ENCODE measurements at places on chromosomes 2 and 18.

DNA sequence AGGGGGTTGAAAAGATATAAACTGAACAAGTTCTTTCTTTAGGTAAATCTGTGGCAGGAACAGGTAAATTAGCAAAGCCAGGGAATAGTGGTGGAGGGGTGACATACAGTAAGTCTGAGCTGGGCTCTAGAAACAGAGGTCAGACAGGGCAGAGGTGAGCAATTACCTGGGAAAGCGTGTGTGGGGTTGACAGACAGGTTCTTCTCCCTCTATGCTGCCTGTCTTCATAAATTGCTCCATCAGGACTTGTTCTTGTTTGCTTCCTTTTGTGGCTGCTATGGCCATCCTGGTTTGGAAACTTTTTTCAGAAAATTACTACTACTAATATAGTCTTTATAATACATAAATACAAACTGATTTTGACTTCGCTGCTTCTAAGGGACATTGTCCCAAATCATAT lies 3.4 kb upstream of the ANKRD12 start:
- DNase-seq: no peak

GRCh38 chr18:14933964-14934363 lies 186.0 kb downstream of the ANKRD30B start:
- no peak for DNase-seq

DNA sequence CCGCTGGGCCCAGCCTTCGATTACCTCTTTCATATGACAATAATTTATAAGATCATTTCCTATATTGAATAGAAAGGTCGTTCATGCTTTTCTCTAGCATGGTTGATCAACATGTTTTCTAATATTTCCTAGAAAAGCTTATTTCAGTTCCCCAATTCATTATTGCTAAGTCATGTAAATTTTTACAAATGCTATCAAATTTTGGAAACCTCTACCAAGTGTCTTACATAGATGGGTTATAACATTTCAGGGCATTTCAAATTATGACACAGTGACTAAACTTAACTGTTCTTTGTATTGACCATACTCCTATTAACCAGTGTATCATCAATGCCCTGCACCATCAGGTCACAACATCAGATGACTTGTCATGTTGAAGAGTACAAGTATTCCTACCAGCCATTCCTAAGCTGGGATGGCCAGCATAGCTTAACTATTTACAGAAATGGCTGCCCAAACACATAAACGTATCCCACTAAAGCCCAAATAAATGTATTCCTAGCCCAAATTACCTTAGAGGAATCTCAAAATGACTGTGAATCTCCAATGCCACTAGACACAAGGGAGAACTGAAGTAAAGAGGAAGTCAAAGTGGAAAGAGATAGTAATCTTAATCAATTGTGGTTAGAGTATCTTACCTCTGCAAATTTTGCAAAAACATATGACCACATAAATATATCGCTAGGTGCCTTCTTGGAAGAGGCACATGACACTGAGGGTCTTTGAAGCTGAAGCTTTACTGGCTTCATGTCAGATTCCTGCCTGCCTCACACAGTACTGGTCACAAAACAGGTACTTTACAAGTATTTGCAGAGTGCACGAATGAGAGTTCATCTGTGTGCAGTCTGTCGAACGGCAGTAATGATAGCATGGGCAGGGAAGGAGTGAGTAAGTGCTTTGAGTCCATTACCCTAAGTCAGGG lies 87.3 kb upstream of the TLK1 start:
- no peak for DNase-seq

- peak; percentile 68 for DNase-seq
Measured at GRCh38 chr2:10900216-10901109, 11.3 kb upstream of the KCNF1 start.

- DNase-seq: no peak
Measured at GRCh38 chr2:177287814-177288213, 23.3 kb upstream of the NFE2L2 start.

GRCh38 chr2:188235364-188235763 lies 56.3 kb upstream of the GULP1 start:
- DNase-seq: peak; percentile 60

GRCh38 chr18:3760741-3761140 lies 310.8 kb downstream of the TGIF1 start:
- DNase-seq: no peak

- no peak for DNase-seq
Measured at GRCh38 chr2:242054881-242055801, 185.6 kb downstream of the RTP5 start.

DNA sequence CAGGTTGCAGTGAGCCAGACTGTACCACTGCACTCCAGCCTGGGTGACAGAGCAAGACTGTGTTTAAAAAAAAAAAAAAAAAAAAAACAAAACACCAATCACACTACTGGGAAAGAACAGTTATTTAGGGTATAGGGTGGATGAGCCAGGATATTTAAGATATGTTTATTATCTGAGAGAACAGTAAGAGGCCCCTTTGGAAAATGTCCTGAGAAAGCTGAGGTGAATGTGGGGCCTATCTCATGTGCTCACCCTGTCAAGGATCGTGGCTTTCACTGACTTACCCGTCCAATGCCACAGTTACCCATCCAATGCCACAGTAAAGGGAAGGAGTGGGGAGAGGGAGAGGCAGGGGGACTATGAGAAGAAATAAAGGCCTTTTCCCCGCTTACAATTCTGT lies 19.9 kb upstream of the ENOSF1 start:
- DNase-seq: no peak

- no peak for DNase-seq
Measured at GRCh38 chr2:239588451-239589269, 187.8 kb upstream of the HDAC4 start.

GRCh38 chr2:24015562-24016375 lies 5.9 kb downstream of the MFSD2B start:
- no peak for DNase-seq

- peak; percentile 91 for DNase-seq
Measured at GRCh38 chr2:39492095-39492590, 55.1 kb upstream of the MAP4K3 start.

- peak; percentile 51 for DNase-seq
Measured at GRCh38 chr2:143686585-143687164, 557.5 kb downstream of the ARHGAP15 start.

- DNase-seq: no peak
Measured at GRCh38 chr18:6956495-6956894, 161.1 kb downstream of the LAMA1 start.

DNA sequence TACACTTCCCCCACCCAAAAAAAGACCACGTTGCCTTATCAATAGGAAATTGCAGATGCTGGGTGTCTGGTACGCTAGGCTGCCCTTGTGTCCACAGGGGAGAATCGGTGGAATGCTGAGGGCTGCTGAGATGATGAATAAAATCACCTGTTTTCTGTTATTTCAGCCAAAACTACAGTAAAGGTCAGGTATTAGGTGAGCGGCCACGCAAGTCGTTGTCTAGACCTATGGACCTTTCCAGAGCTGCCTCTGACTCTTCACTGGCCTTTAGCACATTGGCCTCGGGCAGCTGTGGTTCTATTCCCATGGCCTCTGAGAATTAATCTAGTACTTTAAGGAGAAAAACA lies 89.6 kb downstream of the MTCL1 start:
- DNase-seq: no peak

GRCh38 chr2:217792626-217793527 lies 209.9 kb downstream of the TNS1 start:
- DNase-seq: no peak

GRCh38 chr2:217085543-217085942 lies 225.7 kb upstream of the TNP1 start:
- DNase-seq: no peak

DNA sequence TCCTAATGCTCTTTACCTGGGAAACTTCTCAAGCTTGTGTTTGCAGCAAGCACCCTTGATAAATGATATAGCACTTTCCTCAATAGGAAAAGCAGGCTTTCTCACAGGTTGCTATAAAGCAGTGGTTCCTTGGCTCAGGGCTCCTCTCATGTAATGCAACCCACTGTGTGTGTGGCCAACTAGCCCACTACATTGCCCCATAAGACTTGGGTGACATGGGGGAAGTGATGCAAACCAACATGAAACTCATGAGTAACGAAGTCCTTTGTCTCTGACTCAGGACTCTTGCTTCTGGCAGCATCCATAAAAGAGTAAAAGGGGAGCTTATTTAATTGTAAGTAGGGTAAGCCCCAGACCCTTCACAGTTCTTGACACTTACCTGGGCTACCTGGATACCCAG lies 106.9 kb downstream of the COL4A4 start:
- no peak for DNase-seq

- no peak for DNase-seq
Measured at GRCh38 chr2:108154366-108155061, 85.3 kb upstream of the SULT1C3 start.

GRCh38 chr2:83516503-83516902 lies 942.6 kb downstream of the SUCLG1 start:
- no peak for DNase-seq

DNA sequence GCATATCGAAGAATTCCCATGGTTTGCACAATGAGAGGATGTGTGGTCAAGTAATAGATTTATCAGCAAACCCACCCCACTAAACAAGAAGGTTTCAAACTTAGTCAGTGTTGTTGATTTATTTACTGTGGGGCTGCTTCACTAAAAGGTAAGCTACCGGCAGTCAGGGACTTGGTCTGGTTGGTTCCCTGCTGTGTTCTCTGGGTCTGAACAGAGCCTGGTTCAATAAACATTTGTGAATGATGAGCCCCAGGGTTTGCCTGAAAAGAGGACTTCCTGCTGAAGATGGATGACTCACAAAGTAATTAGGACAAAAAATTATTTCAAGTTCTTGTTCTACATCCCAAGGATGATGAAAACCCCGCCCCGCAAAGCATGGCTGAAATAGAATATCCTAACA lies 108.3 kb downstream of the SPP2 start:
- no peak for DNase-seq

DNA sequence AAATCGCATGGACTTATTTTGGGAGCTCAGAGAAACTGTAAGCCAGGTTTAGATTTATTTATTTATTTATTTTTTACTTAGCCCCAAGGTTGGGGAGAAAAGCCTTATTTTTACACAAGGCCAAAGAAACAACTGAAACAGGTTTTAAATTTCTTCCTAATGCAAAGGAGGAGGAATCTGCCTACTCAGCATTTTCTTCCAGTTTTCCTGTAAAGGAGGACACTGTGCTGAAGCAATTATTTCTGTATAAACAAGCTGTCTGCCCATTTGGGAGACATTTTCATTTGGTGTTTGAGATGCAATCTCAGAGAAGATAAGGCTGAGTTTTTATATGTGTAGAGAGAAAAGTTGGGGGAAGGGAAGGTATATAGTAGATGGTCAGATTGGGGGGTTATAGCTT lies 125.0 kb downstream of the ETAA1 start:
- DNase-seq: no peak

DNA sequence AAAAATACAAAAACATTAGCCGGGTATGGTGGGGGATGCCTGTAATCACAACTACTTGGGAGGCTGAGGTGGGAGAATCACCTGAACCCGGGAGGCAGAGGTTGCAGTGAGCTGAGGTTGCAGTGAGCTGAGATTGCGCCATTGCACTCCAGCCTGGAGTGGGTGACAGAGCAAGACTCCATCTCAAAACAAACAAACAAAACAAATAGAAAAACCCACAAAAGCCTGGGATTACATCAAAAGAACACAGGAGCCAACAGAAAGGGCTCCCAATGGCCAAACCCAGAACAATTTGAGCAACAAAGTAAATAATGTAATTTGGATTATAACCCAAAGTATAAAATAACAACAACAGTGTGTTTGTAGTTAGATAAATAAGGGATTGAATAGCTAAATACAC lies 159.8 kb downstream of the UXS1 start:
- DNase-seq: no peak

DNA sequence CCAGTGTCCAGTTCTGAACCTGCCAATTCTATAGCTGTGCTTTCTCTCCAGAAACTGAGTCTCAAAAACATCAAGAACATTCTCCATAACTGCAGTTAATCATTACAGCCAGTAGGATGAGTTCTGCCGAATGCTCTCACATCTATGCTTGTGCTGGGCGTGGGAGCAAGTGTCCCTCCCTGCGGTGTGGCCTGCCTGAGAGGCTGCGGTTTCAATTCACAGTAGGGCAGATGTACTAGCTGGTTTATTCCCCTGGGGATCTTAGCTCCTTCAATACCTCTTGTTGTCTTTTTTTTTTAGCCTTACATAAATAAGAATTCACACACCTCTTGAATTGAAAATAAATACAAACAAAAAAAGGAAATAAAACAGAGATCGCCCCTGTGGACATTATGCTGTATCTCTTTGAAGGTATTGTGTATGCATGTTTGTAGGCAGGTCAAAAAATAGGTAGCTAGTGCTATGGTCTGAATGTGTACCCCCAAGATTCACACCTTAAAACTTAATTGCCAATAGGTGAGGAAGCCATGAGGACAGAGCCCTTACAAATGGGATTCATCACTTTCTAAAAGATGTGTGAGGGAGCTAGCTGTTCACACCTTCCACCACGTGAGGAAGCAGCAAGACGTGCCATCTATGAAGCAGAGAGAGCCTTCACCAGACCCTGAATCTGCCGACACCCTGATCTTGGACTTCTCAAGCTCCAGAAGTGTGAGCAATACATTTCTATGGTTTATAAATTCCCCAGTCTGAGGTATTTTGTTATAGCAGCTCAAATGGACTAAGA lies 74.3 kb downstream of the BCL2L11 start:
- DNase-seq: peak; percentile 96

DNA sequence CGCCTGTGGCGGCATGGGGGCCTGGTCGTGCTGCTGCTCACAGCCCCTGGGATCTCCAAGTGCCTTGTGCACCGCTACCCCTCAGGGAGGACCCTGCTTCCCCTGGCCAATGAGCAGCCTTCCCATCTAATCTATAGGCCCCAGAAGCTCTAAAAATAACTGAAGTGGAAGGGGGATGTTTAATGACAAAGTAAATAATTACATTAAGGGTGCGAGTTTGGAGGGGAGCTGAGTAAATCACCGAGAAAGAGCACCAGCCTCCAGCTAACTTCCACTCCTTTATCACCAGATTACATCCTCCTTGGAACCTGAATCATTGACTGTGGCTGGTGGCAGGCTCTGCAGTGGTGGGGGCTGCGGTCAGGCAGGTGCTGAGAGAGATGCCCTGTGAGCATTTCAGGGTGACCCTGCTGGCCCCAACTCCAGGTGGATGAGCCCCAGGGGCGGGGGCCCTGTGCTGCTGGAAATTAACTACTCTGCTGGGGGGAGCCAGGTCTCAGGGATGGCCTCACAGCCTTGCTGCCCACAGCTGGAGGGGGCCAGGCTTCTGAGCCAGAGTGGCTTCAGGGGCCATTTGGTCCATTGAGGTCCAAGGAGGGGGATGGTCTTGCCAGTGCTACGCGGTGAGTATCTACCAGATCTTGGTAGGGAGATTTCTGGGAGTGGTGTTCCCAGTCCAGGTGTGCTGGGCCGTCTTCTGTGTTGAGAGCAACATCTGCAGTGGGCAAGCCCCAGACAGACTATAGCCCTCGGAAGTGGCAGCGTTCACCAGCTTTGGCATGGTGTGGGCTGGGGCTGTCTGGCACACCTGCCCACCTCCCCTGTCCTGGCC lies 74.2 kb downstream of the GLI2 start:
- DNase-seq: no peak

- DNase-seq: no peak
Measured at GRCh38 chr18:22559414-22560274, 141.9 kb upstream of the CTAGE1 start.

DNA sequence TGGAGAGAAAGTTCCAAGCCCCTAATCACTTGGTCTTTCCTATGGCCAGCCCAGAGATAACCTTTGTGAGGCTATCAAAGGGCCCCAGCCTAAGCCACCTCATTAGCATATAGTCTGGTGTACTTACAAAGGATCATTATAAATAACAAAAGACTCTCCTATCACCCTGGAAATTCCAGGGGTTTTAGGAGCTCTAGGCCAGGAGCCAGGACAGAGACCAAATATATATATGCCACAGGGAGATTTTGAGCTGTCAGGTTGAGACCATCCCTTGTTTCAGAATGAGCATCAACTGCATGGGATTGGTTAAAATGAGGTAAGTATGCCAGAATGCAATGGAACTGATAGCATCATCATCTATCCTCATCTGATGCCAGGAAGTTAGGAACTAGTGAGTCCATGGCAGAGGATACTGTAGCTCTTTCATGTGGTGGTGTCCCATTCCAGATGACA lies 32.1 kb upstream of the CHRNA1 start:
- DNase-seq: no peak
